H1 (cell line): ENCODE measurements at places on chromosomes 6 and 20. TPM values are rescaled to one million over a fixed set of nuclear protein-coding genes. Genes with fewer than 3 reads are reported as not detected.

MOG gene
- 0.31 and 0.86 TPM in 2 replicates for total RNA-seq

DNA sequence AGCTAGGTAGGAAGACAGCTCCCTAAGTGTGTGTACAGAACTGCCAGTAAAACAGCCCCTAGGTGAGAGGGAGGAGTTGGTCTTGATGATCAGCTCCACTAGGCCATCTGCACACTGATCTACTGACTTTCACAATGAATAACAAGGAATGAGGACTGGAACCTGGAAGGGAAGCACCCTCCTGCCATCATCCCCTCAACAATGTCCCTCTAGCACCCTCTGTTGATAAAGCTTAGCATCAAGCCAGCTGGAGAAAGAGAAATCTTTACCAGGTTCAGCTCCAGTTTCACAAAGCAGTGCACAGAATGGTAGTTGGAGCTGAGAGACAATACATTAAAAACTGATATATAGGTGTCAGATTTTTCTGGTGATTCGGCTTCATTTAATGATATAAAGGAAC is 57.2 kb upstream of the IRAK1BP1 start:
- no peak overlapping the region for H3K4me3 ChIP-seq
- H3K4me1 ChIP-seq = no peaks in the 10 kb centered on the region
- H3K36me3 ChIP-seq = no peaks in the 10 kb centered on the region
- DNase-seq = no peak
- no peak overlapping the region for H3K27ac ChIP-seq

PM20D2 gene
- 7.1 and 7.6 TPM in 2 replicates for total RNA-seq

DNA sequence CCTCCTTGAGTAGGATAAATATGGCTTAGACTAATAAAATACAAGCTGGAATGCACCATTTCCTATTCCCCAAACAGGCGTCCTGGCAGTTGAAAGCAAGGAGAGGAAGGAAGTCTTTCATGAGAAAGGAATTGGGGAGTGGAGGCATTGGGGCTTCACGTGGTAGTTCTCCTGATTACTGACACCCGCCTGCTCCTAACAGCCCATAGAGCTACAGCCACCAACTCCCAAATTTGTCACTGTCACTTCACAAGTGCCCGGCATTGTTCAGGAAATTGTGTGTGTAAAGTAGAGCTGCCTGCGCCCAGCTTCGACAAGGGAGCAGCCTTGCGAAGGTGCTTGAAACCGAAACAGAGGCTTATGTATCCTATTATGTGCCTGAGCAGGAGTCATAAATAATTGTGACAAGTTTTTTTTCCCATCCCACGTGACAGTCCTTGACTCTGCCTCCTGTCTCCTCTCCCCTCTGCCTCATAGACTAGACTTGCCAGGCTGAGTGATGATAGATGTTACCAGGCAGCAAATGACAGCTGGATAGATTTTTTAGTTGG is 301.7 kb upstream of the ZFP64 start:
- DNase-seq = no peak
- H3K27ac ChIP-seq = no peak overlapping the region
- no peaks in the 10 kb centered on the region for H3K36me3 ChIP-seq
- no peak overlapping the region for H3K4me3 ChIP-seq
- H3K4me1 ChIP-seq = no peaks in the 10 kb centered on the region

HUS1B gene
- total RNA-seq = 0.48 and 0.75 TPM in 2 replicates

DNA sequence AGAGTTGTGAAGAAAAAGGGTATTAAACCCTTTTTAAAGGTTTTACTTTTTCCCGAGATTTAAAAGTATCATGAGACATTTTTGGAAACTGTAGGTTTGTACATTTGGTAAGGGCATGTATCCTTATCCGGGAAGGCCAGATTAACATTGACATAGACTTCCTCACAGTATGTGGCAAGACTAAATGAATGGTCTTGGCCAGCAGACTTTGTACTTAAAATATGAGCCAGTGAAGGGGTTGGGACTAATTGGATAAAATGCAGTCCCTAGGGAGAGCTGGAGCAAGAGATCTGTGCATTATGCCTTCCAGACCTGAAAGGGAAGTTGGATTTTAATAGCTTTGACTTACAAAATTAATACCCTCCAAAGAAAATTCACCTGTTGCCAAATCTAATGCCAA is 60.4 kb upstream of the CCN2 start:
- no peak overlapping the region for H3K27ac ChIP-seq
- no peak for DNase-seq
- H3K4me3 ChIP-seq = no peak overlapping the region
- no peaks in the 10 kb centered on the region for H3K4me1 ChIP-seq
- peaks cover 1% of the 10 kb centered on the region for H3K27me3 ChIP-seq

DNA sequence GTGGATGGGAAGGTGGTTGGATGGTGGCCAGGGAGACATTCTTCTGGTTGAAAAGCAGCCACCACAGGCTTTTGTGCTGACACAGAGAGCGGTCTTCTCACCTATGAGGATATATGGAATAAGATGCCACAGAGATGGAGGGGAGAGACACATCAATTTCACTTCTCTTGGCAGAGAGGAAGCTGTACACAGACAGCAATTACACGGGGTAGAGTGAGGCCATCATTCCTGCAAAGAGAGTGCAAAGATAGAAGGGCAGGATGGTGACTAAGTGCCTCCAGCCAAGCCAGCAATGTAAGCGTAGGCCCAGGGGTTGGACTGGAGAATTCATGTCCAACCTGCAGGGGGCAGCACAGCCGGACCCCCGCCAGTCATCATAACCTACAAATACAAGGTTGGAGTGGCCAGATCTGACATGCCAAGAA is 56.4 kb downstream of the NRN1 start:
- H3K36me3 ChIP-seq = no peaks in the 10 kb centered on the region
- H3K27me3 ChIP-seq = no peaks in the 10 kb centered on the region
- no peak overlapping the region for H3K4me3 ChIP-seq
- H3K27ac ChIP-seq = no peak overlapping the region

- peak; percentile 83 for DNase-seq
- H3K4me3 ChIP-seq = peak overlapping the region; percentile 73
- H3K36me3 ChIP-seq = peaks cover 31% of the 10 kb centered on the region
- H3K27me3 ChIP-seq = no peaks in the 10 kb centered on the region
- H3K4me1 ChIP-seq = peaks cover 24% of the 10 kb centered on the region
These were observed 200 bp downstream of the ZBTB22 start for GRCh38 chr6:33317419-33317668.

DNA sequence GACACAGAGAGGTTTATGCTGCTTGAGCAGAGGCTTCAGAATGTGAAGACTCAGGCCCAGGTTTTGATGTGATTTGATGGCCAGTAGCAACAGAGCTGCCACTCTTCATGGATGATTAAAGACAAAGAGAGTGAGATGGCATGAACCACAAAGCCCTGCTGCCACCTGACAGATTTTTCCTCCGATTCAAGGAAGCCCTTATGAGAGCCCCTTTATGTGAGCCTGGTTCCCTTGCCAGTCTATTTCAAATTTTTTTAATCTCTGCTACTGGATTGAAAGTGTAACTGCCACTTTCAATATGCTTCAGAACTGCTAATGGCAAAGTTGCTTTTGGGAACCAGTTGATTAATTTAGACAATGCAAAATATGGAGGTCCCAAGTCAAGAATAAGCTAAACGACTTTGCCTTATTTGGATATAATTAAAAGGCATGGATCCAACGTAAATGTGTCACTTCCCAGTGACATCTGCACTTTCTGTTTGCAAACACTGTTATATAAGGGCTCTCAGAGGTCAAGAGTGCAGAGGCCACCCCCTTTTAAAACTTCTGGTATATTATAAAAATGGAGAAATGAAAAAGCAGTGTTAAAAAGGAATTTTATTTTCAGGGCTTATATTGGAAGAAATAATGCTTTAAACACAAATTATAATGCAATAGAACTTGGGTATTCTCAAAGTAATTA is 238.9 kb upstream of the FLRT3 start:
- no peaks in the 10 kb centered on the region for H3K4me1 ChIP-seq
- H3K27me3 ChIP-seq = no peaks in the 10 kb centered on the region
- H3K4me3 ChIP-seq = no peak overlapping the region
- DNase-seq = no peak

DNA sequence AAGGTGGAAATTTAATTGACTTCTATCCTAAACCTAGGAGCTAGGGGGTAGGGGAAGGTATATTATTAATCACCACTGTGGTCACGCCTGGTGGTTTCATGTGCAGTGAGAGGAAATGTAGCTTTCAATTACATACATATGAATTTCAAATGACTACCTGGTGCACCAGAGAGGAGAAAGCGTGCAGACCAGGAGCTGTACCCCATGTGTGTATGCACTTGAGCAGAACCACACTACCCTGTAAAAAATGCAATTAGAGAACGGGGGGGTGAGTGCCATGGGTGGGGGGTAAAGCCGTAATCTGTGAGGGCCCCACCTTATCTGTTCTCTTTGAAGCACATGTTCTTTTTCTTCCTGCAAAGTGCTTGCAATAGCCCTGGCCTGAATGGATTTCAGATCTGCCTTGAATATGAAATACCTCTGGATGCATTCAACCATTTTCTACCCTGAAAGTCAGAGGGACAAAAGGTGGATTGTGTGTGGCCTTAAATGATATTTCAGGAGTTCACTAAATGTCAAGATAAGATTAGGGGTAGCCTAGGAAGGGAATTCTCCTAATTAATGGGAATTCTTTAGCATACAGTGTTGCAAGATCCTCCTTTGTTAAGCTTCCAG is 30.9 kb upstream of the EDN3 start:
- no peak for DNase-seq
- H3K4me1 ChIP-seq = no peaks in the 10 kb centered on the region; the same call in 1 of the 2 replicates
- no peak overlapping the region for H3K27ac ChIP-seq
- peaks cover 3% of the 10 kb centered on the region; the same call in 1 of the 2 replicates for H3K27me3 ChIP-seq
- no peak overlapping the region for H3K4me3 ChIP-seq

SNRNP48 gene
- 20.5 and 21.0 TPM in 2 replicates for total RNA-seq

SPATA25 gene
- 2.5 and 3.0 TPM in 2 replicates for total RNA-seq

GRCh38 chr20:25055711-25056495 is 2.0 kb downstream of the ACSS1 start:
- peaks cover 60% of the 10 kb centered on the region for H3K27me3 ChIP-seq
- no peak overlapping the region for H3K4me3 ChIP-seq
- no peak overlapping the region for H3K27ac ChIP-seq
- DNase-seq = no peak
- peaks cover 15% of the 10 kb centered on the region for H3K4me1 ChIP-seq

KIF25 gene
- 2.0 and 2.3 TPM in 2 replicates for total RNA-seq

- H3K4me1 ChIP-seq = no peaks in the 10 kb centered on the region
- no peaks in the 10 kb centered on the region for H3K27me3 ChIP-seq
- H3K4me3 ChIP-seq = no peak overlapping the region
- H3K27ac ChIP-seq = no peak overlapping the region
- no peaks in the 10 kb centered on the region for H3K36me3 ChIP-seq
These were observed 54.6 kb downstream of the BPIFB1 start for GRCh38 chr20:33337531-33338165.

ZBTB12 gene
- total RNA-seq = 40.8 and 42.1 TPM in 2 replicates

NOP56 gene
- 668 and 677 TPM in 2 replicates for total RNA-seq

DNA sequence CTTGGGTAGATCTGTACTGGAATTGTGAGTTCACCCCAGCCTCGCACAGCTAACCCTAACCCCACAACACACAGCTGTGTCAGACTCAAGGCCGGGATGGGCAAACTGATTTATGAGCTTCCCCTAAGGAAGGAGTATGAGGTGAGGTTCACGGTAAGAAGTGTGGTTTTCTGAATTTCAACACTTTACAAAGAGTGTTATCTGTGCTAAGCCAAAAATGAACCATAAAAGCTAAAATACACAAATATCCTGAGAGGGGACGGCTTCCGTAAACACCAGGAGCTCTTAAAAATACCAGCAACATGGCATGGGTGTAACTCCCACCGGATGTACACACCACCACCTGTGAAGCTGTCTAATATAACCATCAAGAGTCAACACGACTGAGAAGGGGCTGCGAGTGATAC is 101.2 kb downstream of the ATP9A start:
- H3K36me3 ChIP-seq = no peaks in the 10 kb centered on the region
- H3K4me3 ChIP-seq = no peak overlapping the region
- no peaks in the 10 kb centered on the region for H3K4me1 ChIP-seq
- H3K27ac ChIP-seq = no peak overlapping the region
- H3K27me3 ChIP-seq = no peaks in the 10 kb centered on the region
- no peak for DNase-seq

GRCh38 chr20:6061544-6061943 is 7.7 kb upstream of the LRRN4 start:
- H3K4me3 ChIP-seq = no peak overlapping the region
- no peaks in the 10 kb centered on the region for H3K4me1 ChIP-seq

LTV1 gene
- total RNA-seq = 43.1 and 46.9 TPM in 2 replicates
